ENCODE measurements at places on chromosomes 3 and 15.

DNA sequence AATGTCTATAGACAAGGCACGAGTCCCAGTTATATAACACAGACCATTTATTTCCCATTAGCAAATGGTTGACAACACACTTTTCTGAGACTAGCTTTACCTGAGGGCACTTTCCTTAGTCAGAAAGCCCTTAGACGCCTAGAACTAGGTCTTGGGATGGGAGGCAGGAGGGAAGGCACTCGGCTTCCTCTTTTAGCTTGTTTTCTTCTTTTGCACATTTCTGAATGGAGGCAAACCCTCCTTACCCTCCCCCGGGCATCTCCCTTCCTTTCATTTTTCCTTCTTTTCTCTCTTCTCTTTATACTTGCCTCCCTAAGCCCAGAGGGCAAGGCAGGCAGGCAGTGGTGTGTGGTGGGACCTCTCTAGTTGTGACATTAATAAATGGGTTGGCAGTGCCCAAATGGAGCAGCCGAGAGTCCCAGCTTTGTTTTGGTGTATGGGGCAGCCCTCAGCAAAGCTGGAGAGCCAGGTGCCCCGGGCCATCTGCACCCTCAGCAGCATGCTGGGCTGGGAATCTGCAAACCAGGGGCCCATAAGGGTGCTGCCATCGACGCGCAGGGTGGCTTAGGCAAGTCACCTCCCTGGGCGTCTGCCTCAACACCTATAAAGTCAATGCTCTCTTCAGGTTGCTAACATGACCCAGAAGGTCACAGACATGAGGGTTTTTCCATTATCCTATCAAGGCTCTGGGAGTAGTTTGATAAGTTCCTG, 21.1 kb upstream of the BCL2L10 start:
- no peak for DNase-seq

DNA sequence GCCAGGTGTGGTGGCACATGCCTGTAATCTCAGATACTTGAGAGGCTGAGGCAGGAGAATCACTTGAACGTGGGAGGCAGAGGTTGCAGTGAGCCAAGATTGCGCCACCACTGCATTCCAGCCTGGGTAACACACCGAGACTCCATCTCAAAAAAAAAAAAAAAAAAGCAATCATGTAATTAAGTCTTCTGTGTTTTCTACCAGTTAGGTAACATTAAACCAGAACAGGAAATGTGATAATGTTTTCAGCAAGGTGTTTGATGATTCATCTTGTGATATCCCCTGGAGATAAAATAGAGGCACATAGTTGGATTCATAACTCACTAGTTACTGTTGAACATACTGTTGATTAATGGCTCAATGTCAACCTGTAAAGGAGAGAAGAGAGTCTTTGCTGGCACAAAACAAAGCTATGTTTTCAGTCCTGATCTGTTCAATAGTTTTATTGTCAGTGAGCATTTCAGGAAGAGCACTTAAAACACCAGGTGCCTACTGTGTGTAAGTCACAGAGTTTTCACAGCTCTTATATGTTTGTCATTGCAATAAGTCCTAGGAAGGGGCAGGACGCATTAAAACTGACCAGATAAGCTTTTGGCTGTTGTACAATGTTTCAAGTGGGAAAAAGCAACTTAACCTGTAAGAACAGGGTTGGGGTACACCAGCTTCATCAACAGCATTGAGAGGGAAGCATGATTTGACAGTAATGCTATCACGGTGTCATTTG, 19.5 kb downstream of the DNAJB11 start:
- no peak for DNase-seq

GRCh38 chr3:155853214-155854140, 750 bp downstream of the SLC33A1 start:
- DNase-seq: no peak

DNA sequence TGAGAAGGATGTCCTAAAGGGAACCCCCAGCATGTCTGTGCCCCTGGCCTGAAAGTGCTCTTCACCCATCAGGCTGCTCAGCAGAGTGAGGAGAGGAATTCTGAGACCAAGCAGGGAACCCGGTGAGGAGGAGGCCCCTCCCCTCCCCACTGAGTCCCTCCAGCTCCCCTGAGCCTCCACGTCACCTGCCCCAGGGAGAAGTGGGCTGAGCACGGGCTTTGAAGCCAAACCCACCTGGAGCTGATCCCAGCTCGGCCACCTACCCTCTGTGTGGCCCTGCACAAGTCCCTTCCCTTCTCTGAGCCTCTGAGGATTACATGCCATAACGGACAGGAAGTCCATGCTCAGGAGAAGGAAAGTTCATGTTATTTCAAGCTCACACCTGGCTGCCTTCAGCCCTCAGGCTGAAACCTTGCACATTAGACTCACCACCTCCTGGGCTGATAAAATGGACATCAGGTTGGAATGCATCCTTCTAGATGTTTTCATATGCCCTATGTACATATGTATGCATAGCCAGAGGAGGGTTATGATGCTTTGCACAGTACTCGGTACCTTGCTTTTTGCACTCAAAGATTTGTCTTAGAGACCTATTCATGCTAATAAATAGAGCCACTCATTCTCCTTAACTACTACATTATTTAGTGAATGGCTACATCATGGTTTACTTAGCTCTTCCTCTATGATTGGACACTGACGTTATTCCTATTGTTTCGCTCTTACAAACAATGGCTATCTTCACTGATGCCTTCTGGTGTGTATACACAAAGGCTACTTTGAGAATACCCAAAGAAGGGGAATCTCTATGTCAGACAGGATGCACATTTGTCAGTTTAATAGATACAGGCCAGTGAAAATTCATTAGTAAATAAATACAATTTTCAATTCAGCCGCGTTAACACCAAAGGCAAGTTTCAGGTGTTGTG, 31.6 kb upstream of the GATA2 start:
- no peak for DNase-seq

DNA sequence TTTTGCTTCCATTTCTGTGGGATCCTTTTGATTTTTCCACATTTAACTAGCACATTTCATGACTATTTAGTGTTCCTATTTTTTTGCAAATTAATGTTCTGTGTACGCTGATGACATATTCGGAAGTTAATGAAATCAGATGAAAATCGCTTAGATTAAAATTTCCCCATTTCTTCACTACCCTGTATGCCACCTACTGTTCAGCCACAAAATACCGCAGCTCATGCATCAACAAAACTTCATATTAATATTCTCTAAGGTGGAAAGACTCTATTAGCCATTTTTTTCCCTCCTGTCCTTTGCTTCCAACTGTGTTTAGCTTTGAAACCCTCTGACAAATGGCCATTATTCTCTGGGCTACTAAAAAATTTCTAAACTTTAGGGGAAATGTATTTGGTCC, 300.6 kb downstream of the MECOM start:
- no peak for DNase-seq

Measured in 8988T (cell line).